ENCODE measurements at places on chromosomes 7 and 10. TPM values are rescaled to one million over a fixed set of nuclear protein-coding genes. Genes with fewer than 3 reads are reported as not detected.

GRCh38 chr7:98520356-98520951, 96.6 kb upstream of the NPTX2 start:
- no peak for ATAC-seq

GRCh38 chr7:71842381-71842780, 569.8 kb downstream of the CALN1 start:
- ATAC-seq = no peak

DNA sequence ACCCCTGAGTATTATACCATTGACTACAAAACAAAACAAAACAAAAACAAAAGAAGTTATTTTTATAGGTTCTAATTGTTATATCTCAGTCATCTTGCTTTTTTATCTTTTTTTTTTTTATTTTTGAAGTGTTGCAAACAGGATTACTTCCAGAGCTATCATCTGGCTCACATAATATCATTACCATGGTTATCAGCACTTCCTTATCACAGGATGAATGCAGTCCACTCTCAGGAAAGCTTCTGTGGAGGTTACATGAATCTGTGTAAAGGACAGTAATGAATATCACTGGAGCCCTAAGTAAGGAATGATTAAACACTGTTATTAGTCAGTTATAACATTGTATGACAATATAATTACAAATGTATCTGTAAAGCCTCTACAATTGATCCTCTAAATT, 451.5 kb downstream of the PLXDC2 start:
- ATAC-seq = no peak

GRCh38 chr7:104814126-104814525, 199.9 kb upstream of the KMT2E start:
- no peak for ATAC-seq

DNA sequence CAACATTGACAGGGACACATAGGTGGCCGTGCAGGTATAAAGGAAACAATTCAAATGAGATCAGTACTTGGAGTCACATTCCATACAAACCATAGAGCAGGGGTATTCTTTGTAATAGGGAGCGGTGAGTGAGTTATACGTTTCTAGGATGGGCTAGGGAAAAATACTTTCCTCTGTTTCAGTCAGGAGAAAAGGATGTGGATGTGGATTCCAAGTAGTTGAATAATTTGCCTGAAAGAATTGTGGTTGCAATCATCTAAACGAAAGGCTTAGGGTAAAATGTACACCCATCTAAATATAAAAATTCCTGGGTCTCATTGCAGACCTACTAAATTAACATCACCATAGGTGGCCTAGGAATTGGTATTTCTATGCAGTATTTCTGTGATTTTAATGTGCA, 270.7 kb upstream of the IGFBP3 start:
- ATAC-seq = no peak

DNA sequence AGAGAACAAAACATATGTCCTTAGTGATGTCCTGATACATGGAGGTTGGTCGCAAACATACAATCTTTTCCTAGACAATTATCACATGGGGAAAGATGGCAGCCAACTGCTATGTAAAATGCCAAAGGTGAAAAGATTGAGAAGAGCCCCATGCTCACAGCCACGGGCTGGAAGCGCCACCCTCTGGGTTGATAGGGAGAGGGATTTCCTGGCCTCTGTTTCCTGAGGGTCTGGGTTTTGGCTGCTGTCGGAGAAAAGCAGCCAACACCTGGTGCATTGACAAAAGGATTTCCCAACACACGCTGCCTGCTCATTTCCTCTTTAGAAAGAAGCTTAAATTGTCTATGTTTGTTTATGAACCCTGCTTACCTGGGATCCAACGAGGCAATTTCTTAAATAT, 43.8 kb downstream of the ITIH5 start:
- ATAC-seq = no peak

DNA sequence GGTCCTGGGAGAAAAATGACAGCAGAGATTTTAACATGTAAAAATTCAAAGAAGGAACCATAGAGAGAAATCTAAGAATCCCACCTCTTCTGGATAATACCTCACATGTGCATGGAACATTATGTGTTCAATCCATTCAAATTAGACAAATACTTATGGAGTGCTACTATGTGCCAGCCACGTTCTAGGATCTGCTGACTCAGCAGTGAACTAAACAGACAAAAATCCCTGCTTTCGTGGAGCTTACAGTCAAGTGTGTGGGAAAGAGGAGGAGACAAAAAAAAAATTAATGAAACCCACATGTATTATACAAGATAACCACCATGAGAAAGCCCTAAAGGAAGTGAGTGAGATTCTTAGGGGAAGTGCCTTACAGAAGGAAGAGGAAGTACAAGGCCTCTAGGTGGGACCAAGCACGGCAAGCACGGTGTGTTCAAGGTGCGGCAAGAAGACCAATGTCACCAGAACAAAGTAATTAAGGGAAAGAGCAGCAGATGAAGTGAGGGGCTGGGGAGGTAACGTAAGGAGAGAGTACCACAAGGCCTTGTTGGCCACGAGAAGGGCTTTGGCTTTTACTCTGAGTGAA, 71.0 kb downstream of the SLC25A13 start:
- no peak for ATAC-seq

DNA sequence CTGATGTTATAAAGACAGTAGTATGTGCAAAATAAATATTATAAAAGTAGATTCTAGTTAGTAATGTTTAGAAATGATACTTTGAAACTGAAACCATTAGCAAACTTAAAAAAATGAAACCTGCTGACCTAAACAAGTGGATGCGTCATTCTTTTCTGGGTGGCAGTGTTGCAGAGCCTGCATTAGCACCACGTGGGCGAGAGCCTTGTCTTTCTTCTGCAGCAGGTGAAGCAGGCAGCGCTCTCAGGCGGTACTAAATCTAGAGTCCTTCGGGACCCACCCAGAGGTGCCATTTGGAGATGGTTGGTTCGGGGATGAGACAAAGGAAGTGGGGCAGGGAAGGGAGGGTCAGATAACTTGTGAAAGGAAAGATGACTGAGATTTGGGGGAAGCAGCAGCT, 759.1 kb upstream of the IGFBP3 start:
- no peak for ATAC-seq

DNA sequence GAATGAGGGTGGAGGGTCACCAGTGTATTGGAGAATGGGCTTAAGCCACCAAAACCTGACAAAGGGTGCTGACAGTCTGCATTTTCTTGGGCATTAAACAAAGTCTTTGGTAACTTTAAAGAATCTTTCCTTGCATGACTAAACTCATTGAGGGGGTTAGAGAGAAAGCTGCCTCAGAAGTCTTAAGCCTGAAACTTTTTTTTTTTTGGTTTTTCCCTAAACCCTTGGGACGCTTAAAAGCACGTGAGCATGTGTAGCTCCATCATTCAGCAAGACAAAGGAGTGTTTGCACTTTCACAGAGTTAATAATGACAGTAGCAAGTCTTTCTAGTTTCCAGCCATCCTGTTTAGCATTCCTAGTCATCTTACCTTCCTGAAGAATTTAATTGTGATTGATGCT, 110.7 kb downstream of the LRMDA start:
- no peak for ATAC-seq

The ATOH7 gene
- total RNA-seq = 2.2 TPM

The TMEM176B gene
- total RNA-seq = 22.4 TPM

The PAX4 gene
- total RNA-seq = 0.09 TPM

The ITPRID1 gene
- 0.09 TPM for total RNA-seq

The STAG3 gene
- 9.2 TPM for total RNA-seq
